ENCODE measurements at places on chromosomes 5 and 9.

DNA sequence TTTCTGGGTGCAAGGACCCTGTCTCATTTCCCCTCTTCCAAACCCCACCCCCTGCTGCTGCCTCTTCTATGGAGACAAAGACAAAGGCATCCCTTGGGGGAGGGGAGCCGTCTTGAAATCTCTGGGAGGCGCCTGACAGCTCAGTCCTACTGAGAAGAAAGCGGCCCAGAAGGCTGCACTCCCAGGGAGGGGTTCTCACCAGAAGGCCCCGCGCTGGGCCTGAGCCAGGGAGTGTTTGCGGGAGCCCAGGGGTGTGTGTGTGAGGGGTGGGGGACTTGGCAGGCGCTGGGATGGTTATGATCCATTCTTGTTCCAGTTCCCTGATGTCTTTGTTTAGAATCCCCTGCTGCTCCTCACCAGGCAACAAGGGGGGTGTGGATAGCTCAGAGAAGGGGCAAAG lies 45.7 kb upstream of the ALDH1B1 start:
- DNase-seq = no peak

DNA sequence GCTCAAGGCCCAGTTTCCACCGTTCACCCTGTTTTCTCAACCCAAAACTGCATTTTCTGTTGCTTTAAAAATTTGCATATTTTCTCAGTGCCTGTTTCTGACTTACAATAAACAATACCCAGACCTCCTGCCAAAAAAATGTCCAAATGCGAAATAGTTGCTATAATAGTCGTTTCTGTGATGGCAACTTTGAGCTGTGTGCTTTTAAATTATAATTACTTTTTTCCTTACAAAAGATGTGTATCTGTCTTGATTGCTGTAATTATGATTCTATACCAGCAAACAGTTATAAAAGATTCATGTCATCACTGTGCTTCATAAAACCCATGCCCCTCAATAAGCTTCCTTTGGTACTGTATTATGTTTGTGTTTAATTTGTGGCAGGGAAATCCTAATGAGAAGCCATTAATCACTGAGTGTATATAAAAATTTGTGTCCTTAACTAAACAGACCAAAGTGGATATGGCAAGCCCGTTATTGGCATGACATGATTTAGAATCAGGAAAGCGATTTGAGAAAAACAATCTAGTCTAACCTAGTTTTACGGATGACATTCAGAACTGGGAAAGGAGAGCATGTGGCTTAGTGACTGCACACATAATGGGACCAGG lies 5.4 kb upstream of the SLC1A3 start:
- DNase-seq = no peak

GRCh38 chr9:20030221-20030620 lies 241.4 kb upstream of the SLC24A2 start:
- DNase-seq = no peak

DNA sequence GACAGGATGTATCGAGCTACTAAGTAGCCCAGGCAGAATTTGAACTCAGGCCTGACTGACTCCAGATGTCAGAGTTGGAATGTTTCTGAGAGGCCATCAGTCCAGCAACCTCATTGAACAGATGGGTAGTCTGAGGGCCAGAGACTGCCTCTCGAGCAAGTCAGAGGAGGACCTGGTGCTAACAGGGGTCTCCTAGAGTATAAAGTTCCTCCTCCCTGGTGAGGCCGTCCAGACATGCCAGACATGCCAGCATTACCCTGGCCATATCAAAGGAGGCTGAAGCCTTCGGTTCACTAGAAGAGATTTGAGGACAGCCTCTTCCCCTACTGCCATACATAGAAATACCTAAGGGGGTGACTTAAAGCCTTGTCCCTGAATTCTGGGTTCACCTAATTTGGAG lies 81.2 kb downstream of the ZNF618 start:
- DNase-seq = no peak

GRCh38 chr9:136654820-136655535 lies 7.7 kb upstream of the EGFL7 start:
- DNase-seq = no peak

- peak; percentile 79 for DNase-seq
These were observed 885 bp downstream of the RNF44 start for GRCh38 chr5:176536132-176536901.

GRCh38 chr9:97478301-97478981 lies 23.0 kb upstream of the TMOD1 start:
- no peak for DNase-seq

GRCh38 chr5:132688536-132689339 lies 14.9 kb downstream of the IL4 start:
- DNase-seq = no peak

GRCh38 chr5:103804711-103805110 lies 242.1 kb upstream of the NUDT12 start:
- no peak for DNase-seq

GRCh38 chr9:70642341-70642740 lies 227.9 kb upstream of the KLF9 start:
- no peak for DNase-seq

DNA sequence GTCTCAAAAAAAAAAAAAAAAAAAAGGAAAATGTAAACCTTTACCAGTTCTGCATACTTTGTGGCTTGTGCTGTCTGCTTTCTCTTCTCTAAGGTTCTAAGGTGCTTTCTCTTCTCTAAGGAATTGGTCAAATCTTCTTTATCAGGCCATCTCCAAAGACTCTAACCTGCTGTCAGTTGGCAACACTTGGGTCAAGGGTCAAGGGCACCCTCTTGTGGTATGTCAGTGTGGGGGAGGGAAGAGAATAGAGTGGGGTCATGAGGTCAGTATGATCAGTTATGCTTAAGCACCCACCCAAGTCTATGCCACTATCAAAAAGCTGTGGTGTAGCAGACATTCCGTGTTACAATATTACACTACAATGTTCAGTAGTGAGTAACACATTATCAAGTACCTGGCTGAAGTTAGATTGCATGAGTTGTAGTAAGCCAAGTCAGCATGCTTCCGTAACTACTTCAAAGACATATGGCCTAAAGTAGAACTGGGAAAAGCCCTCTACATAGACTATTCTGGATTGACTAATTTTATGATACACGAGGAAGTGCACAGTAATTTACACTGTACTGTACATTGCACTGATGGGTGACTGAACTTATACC lies 25.0 kb upstream of the CCL28 start:
- no peak for DNase-seq

DNA sequence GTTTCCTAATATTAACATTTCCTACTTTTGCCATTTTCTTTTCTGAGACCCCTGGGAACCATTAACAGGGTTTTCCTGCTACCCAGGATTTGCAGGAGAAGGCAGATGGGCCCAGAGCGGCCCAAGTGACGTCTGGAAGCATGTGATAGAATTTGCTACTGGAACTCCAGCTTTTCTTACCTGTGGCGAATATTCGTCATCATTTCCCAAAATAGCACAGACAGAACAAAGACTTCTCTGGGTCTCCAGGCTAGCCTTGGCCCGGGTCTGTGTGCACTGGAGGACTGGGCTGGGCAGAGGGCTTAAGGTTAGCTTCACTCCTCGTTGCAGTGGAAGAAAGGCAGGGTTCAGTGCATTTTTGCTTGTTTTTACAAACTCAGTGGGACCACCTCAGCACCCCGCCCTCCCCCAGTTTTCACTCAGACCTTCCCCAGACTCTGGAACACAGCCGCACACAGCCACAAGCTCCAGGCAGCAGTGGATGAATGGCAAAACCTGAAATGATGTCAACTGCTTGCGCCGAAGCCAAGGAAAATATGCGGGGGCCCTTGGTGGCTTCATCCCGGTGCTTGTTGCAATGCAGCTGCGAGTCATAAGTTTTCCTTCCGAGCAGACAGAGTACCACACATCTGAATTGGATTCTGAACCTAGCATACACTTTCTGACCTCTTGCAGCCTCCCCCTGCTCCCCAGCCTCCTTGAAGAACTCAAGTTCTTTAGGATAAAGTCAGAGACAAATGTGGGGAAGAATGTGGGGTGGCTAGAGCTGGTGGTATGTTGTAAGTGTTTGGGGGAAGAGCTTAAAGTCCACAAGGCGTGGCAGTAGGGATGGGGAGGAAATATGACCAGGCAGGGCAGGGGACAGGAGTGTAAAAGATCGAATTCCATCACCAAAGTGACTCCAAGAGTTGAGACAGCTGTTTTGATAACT lies 586.0 kb downstream of the CCDC171 start:
- no peak for DNase-seq

GRCh38 chr9:121640076-121640475 lies 11.4 kb upstream of the DAB2IP start:
- DNase-seq = peak; percentile 28

DNA sequence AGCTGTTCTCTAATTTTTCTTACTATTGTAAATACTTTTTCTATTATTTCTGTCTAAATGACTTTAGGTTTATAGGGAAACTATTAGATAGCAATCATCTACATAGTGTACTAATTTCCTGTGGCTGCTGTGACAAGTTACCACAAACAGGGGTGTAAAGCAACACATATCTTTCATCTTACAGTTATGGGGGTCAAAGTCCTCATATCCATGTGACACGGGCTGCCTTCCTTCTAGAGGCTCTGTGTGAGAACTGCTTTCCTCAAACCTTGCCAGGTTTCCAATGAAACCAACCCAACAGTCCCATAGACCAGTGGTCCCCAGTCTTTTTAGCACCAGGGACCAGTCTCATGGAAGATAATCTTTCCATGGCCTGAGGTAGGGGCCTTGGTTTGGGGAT lies 189.1 kb downstream of the ROR2 start:
- no peak for DNase-seq

- DNase-seq = no peak
These were observed 452.8 kb downstream of the RAB3C start for GRCh38 chr5:59035681-59036080.

DNA sequence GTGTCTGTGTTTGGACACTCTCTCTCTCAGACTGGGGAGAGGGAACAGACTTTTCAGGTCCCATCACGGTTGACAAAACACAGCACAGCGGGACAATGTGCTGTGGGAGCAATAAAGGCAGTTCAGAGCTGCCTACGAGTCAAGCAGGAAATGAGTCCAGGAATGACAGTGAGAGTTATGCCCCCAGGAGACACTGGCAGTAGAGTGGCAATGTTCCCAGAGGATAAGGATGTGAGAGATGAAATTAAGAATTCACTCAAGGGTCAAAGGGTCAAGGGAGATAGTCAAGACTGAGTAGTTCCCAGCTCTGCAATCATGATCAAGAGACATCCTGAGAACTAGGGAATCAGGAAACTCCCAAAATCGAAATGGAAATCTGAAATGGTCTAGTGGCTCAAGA lies 156.1 kb downstream of the LURAP1L start:
- no peak for DNase-seq

DNA sequence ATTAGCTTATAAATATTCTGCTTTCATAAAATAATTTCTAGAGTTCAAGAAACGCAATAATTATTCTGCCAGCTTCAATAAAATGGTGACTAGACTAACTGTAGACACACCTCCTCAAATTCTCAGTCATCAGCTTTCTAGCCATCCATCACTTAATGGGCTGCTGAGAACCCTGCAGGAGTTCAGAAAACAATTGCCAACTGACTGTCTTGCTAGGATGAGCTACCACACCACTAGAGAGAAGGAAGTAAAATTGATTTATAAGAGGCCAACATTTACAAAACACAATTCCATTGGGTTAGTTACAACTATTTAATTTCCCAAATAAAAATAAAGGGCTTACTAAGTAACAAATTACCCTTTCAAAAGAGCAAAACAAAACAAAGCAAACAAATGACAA lies 126.5 kb upstream of the PAPPA start:
- no peak for DNase-seq

GRCh38 chr9:20237686-20238085 lies 384.6 kb downstream of the MLLT3 start:
- DNase-seq = no peak

DNA sequence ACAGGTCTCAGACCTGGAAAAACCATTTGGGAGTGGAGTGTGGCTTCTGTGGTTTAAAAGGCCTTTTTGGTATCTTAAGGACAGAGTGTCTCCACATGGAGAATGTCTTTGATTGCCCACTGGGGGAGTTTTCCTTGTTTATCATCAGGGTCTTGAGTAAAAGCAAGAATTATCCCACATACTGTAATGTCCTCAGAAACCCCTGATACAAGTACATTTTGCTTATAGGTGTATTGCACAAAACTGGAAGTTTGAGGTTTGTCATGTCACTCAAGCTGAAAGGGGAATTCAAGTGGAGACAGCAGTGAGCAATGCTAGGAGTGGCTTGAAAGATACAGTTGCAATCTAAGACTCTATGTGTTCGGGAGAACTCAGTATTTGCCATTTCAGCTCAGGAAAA lies 62.7 kb upstream of the GRAMD2B start:
- DNase-seq = no peak

DNA sequence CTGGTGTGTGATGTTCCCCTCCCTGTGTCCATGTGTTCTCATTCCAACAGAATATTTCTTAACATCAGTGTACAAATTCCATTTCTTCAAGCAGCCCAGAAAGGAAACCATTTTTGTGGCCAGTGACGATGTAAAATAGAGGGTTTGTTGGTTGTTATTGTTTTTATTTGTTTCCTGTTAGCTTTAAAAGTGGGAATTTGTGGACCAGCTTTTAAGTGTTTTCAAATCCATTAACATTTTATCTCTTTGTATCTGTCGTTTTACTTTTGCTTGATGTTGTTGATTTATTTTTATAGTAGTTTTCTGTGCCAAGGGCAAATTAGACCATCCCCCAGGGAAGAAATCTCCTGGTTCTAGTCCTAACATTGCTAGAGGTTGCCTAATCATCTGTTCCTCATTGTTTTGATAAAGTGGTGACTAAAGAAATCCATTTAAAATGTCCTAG lies 100.0 kb downstream of the GDNF start:
- no peak for DNase-seq

DNA sequence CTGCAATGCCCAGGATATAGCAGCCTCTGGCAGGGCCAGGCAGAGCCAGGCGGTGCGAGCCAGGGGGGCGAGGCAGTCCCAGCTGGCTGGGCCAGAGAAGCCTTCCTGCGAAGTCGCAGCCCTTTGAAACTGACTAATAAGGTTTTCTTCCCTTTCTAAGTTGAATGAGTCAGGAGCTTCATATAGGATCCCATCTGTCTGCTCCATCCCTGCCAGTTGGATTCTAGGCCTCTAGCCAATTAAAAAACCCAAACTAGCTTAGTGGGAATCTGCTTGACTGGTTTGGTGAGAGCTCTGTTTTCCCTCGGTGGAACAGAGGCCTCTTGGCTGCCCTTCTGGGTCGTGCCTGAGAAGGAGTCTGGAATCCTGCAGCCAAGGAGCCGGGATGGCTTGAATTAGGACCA lies 70.1 kb upstream of the RAPGEF1 start:
- no peak for DNase-seq

- no peak for DNase-seq
These were observed 122.8 kb downstream of the SIL1 start for GRCh38 chr5:139075066-139076050.

DNA sequence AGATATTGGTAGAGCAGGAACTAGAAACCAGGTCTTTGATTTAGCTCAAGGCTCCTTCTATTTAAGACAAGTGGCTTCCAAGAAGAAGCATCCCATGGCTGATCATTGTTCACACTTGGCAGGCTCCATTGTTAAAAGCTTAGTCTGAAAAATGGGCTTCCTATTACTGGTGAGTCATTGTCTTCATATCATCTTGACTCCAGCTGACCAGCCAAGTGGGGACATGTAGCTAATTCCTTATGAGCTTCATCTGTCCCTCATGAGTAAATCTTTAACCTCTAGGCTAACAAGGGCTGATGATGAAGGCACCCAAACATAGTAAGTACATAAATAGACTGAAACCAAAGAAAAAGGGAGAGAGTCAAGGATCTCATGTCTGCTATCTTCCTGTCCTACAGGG lies 530.3 kb upstream of the KLF4 start:
- DNase-seq = no peak

GRCh38 chr9:134627417-134628353 lies 13.9 kb upstream of the COL5A1 start:
- no peak for DNase-seq
